CD4-positive, alpha-beta T cell treated with Interleukin-4 for 4 hours (primary cell): ENCODE measurements at places on chromosomes 5 and 9.
A peak's percentile ranks its signal among the peaks of the same experiment; 100 is the strongest.

- DNase-seq = no peak
Observed at GRCh38 chr9:76751001-76751400, 13.2 kb upstream of the PCA3 start.

DNA sequence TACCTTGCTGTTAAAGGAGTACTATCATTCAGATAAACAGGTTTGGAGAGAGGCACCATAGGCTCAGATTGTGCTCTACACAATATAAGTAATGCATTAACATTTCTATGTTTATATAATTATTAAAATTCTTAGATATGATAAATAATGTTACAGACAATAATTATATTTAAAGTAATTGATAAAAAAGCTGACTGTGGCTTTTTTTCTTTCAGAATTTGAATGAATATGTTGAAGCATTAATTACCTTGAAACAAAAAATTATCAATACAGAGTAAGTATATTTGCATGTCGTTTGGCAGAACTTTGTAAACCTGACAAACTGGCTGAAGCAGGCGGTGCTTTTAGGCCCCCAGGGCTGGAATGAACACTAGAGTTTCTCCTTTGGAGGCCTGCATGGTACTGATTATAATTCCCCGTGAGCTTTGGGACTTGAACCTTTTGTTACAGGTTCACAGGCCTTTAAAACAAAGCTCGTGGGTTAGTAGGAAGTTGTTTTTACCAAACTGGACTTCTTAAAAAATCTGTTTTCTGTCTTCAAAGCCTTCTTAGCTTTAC is 13.8 kb downstream of the ICE1 start:
- no peak for DNase-seq

GRCh38 chr9:13118313-13118712 is 161.2 kb downstream of the MPDZ start:
- no peak for DNase-seq

DNA sequence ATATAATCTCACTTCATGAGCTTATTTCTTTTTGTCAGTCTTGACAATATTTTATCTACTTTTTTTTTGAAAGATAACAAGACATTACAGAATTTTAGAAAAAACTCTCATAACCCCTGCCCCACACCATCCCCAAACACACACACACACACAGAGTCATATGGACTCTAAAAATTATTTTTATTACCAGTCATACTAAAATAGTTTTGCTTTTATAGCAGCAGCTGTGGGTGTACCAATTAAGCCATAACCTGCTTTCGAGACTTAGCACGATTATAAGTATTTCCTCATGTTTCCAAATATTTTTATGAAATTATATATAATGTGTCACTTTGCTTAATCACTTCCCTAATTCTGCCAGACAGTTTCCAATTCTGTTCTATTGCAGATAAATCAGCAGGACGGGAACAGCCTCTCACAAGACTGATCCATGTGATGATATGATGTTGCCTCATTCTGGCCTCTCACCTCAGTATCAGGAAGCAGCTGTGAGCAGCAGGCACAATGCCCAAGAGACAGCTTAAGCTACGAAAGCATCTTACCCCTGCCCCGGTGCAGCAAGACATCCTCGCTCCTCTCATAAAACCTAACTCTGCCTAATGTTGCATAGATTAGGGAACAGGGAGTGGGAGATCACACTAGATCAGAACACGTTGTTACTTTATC is 7.0 kb downstream of the PDCL start:
- DNase-seq = no peak

- DNase-seq = peak; percentile 77
Observed at GRCh38 chr5:95817430-95817829, 5.1 kb downstream of the GLRX start.

DNA sequence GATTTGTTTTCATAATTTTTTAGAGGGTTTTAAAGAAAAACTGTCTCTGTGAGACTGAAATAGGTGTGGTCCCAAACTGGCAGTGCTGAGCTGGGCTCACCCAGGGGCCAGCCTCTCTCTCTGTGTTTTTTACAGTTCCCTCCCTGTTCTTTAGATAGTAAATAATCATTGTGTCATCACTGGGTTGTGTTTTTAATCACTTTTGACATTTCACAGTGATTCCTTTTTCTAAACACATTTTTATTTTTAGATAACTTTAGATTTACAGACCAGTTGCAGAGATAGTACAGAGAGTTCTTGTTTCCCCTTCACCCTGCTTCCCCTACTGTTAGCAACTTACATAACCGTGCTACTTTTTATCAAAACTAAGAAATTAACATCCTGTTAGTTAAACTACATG is 44.4 kb downstream of the MAP1B start:
- no peak for DNase-seq

GRCh38 chr9:35566417-35566816 is 38.6 kb upstream of the TESK1 start:
- DNase-seq = no peak

DNA sequence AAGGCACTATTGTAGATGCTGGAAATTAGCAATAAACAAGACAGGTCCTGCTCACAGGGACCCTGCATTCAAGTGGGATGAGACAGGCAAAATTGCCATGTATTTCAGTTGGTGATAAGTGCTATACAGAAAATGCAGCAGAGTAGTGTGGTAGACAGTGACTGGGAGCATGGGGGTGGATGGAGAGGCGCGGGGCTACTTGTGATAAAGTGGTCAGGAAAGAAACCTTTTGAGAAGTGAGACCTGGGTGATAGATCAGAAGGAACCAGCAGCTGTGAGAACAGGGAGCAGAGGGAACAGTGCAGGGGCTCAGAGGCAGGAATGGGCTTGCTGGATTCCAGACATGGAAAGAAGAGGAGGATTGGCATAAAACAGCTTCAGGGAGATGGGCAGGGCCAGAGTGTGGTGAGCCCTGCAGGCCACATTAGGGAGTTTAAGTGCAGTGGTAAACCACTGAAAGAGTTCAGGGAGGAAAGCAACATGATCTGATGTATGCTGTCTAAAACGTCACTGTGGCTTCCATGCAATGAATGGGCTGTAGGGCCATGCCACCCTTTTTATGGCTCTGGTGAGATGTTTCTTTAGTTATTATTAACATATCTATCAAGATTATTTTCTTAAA is 7.3 kb downstream of the CRHBP start:
- no peak for DNase-seq

- DNase-seq = no peak
Observed at GRCh38 chr5:120160124-120160895, 303.8 kb upstream of the PRR16 start.

GRCh38 chr9:16705111-16705604 is 165.3 kb downstream of the BNC2 start:
- DNase-seq = no peak

GRCh38 chr9:79684711-79685575 is 113.2 kb downstream of the TLE4 start:
- no peak for DNase-seq

DNA sequence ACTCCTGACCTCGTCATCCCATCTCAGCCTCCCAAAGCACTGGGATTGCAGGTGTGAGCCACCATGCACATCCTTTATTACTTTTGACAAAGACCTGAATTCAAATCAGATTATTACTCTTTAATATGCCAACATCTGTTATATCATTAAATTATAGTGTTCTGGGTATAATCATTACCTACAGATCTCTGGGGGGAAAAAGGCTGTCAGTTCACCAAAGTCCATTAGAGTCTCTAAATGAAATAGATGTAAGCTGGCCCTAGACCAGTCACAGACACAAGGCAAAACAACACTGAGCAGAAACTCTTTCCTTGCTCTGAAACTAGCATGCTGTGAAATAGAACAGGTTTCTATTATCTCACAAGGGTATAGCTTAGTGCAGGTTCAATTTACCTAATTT is 21.6 kb upstream of the TRIO start:
- DNase-seq = no peak

GRCh38 chr9:13213337-13213736 is 66.2 kb downstream of the MPDZ start:
- no peak for DNase-seq

DNA sequence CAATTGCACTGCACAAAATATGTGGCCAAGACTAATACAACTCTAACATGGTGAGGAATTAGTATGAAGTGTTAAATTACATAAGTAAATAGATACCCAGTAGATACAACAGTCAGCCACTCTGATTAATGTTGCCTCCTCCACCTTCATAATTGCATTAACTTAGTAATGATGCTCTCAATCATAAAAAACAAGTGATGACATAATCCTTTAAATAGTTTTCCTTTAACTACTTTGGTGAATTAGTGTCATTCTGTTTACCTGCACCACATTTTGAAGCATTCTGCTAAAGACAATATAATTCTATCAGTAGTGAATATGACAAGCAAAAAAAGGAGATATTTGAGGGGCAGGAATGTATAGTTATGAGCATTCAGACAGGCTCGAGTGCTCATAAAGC is 265.9 kb upstream of the SLC24A2 start:
- no peak for DNase-seq

DNA sequence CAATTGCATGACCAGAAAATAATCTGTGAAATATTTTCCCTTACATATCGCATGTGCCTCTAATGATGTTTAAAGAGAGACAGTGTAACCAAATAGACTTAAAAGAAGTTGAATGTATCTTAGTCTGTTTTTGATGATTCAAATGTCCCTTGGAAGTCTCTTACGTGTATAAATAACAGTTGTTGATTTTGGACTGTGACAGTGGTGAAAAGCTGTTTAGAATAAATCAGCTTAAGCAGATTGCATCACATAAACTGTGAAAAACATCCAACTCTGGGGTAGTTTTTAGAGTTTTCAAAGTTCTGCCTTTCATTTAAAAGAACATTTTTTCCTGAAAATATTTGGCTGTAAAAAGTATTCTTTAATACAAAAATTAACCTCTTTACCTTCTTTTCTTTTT is 301.1 kb downstream of the PRR16 start:
- no peak for DNase-seq

GRCh38 chr9:94002316-94003140 is 47.4 kb upstream of the BARX1 start:
- DNase-seq = no peak

GRCh38 chr5:96823900-96824380 is 16.2 kb upstream of the ERAP1 start:
- DNase-seq = peak; percentile 65

GRCh38 chr9:128747241-128747640 is 23.3 kb upstream of the ZDHHC12 start:
- no peak for DNase-seq

- no peak for DNase-seq
Observed at GRCh38 chr5:90131383-90132133, 278.0 kb downstream of the CETN3 start.

GRCh38 chr5:153088538-153088937 is 401.9 kb upstream of the GRIA1 start:
- no peak for DNase-seq
